ENCODE measurements at places on chromosomes 3 and 15.

- DNase-seq: no peak
Measured at GRCh38 chr3:157238457-157238856, 78.5 kb upstream of the CCNL1 start.

DNA sequence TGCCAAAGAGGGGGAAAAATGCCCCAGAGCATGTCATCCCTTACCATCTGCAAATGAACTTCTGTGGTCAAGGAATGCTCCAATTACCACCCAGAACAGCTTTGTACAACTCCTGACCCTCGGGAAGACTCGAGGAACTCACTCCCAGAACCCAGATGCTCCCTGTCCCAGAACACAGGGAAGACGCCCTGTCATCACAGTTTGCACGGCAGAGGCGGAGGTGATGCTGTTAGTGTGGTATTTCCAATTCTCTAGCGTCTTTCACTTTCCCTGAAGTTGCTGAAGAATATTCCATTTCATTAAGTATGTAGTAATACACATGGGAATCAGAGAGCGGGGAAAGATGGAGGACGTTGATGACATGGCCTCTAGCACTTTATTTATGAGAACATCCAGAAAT lies 193.7 kb downstream of the TIGIT start:
- no peak for DNase-seq

DNA sequence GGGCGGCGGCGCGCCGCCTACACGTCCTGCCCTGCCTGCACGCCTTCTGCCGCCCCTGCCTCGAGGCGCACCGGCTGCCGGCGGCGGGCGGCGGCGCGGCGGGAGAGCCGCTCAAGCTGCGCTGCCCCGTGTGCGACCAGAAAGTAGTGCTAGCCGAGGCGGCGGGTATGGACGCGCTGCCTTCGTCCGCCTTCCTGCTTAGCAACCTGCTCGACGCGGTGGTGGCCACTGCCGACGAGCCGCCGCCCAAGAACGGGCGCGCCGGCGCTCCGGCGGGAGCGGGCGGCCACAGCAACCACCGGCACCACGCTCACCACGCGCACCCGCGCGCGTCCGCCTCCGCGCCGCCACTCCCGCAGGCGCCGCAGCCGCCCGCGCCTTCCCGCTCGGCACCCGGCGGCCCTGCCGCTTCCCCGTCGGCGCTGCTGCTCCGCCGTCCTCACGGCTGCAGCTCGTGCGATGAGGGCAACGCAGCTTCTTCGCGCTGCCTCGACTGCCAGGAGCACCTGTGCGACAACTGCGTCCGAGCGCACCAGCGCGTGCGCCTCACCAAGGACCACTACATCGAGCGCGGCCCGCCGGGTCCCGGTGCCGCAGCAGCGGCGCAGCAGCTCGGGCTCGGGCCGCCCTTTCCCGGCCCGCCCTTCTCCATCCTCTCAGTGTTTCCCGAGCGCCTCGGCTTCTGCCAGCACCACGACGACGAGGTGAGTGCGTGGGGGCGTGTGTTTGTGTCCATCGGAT lies 602 bp downstream of the TRIM71 start:
- no peak for DNase-seq

DNA sequence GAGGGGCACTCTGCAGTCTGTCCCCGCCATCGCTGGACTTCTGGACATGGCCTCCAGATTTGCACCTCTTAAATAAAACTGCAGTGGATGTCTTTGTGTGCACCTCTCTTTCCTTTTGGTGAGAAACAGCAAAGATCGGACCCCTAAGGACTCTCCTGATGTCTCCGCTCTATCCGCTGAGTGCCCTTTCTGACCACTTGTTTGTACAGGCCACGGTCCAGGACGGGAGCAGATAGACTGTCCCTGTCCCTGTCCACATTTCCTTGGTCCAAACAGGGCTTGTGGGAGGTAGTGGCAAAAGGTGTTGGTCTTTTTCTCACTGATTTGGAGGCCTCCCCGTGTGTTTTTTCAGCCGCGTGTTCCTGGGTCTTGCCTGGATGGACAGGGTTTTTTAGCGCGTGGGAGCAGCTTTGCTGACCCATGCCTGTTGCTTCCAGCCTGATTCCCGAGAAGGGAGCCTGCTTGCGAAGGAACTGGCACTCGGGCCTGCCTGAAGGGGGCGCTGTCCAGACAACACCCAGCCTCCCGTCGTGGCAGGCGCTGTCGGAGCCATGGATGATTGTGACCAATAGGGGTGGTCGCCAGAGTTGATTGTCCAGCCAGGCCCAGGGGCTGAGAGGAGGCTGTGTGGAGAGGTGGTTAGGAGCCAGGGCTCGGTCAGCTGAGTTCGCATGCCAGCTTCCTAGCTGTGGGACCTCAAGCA lies 13.2 kb upstream of the STAB1 start:
- DNase-seq: no peak

- DNase-seq: no peak
Measured at GRCh38 chr3:161649900-161650484, 153.4 kb downstream of the OTOL1 start.
